M059J (cell line): ENCODE measurements at places on chromosomes 11 and 22. TPM values are rescaled to one million over a fixed set of nuclear protein-coding genes. Genes with fewer than 3 reads are reported as not detected.

The ARL2 gene
- total RNA-seq: 137 and 169 TPM in 2 replicates

The LRRC32 gene
- not detected in 2 replicates for total RNA-seq

The CATSPERZ gene
- not detected in 2 replicates for total RNA-seq

The MPZL2 gene
- total RNA-seq: 13.6 and 19.6 TPM in 2 replicates

The PGM2L1 gene
- total RNA-seq: 7.0 and 11.9 TPM in 2 replicates

- no peak for DNase-seq
Observed at GRCh38 chr11:27571154-27571810, 64.7 kb upstream of the LIN7C start.

- peak; percentile 99 for DNase-seq
Observed at GRCh38 chr11:27217948-27218420, 145.0 kb downstream of the CCDC34 start.

DNA sequence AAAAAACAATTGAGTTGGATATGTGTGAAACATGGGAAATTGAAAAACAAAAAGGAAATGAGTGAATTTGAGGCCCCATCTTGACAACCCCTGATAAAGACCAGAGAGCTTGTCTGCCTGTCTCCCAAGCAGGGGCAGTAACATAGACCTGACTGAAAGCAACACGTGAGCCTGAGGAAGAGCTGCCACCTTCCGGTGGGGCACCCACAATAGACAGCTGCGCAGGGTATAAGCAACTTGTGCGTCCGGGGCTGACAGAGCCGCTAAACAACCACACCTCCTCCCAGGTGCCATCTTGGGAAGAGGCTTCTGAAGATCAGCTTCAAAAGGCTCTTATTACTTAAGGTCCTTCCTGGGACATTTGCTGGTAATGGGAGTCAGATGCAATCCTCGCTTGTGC lies 166.8 kb downstream of the NTM start:
- no peak for DNase-seq

- DNase-seq: no peak
Observed at GRCh38 chr11:76781807-76782530, 1.2 kb upstream of the TSKU start.
